NCI-H1048 (cell line): ENCODE measurements at places on chromosomes 2 and 18.

- DNase-seq: no peak
Measured at GRCh38 chr2:25537526-25537925, 135.9 kb downstream of the DTNB start.

- no peak for DNase-seq
Measured at GRCh38 chr2:224971214-224971613, 71.1 kb downstream of the DOCK10 start.

DNA sequence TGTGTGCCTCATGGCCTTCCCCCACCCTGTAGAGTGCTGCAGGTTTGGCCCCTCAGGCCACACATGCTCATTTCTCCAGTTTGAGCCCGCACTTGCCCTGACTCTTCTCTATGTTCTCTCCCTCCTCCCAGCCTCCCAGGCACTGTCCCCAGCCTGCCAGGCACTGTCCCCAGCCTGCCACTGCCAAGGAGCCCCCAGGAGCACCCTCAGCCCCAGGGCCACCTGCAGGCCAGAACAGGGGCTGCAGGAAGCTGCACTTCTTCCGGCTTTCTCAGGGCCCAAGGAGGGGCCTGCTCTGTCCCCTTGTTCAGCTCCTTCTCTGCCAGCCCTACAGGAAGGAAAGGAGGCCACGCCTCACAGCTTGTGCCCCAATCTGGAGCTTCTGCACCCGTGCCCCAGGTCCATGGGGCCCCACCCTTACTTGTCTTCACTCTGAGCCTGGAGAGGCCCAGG is 31.6 kb downstream of the CYP26B1 start:
- DNase-seq: no peak

GRCh38 chr2:239348563-239349452 is 52.0 kb downstream of the HDAC4 start:
- no peak for DNase-seq

- DNase-seq: no peak
Measured at GRCh38 chr2:20584399-20585358, 66.2 kb downstream of the HS1BP3 start.

- no peak for DNase-seq
Measured at GRCh38 chr2:217650716-217651360, 352.0 kb downstream of the TNS1 start.

- peak; percentile 29 for DNase-seq
Measured at GRCh38 chr2:169528271-169528701, 18.8 kb downstream of the KLHL41 start.

GRCh38 chr2:225693259-225693658 is 293.7 kb downstream of the NYAP2 start:
- no peak for DNase-seq

GRCh38 chr2:231646476-231646875 is 53.8 kb downstream of the TEX44 start:
- no peak for DNase-seq

DNA sequence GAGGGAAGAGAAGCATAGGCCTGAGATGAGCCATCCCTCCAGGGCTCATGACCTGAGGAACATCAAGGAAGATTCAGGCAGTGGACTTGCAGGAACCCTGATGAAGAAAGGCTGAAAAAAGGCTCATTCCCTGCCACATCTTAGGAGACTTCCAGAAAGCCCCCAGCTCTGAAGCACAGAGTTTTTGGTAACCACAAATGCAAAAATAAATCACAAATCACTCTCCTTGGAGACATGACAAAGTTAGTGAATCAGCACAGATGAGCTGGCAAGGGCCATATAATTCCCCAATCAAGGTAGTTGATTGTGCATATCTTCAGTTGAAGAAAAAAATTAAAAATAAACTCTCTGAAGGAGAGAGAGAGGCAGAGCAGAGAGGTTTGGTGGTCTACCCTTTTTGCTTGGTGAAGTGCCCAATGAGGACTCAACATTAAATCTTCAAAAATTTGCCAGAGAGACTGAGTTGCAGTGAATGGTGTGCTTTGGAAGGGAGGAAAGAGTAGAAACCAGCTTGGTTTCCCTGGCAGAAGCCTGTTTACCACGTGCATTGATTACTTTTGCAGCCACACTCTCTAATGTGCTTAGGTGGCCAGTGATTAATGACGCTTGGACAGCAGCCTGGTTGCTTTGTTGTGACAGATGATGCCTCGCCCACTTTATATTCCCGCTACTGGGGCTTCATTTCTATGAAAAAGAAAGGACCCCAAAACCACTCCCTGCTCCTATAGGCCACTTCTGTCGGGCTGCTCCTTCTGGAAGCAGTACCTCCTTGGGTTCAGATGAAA is 257.4 kb upstream of the SLC14A2 start:
- DNase-seq: no peak

GRCh38 chr2:112626604-112627059 is 19.1 kb upstream of the SLC20A1 start:
- DNase-seq: no peak

DNA sequence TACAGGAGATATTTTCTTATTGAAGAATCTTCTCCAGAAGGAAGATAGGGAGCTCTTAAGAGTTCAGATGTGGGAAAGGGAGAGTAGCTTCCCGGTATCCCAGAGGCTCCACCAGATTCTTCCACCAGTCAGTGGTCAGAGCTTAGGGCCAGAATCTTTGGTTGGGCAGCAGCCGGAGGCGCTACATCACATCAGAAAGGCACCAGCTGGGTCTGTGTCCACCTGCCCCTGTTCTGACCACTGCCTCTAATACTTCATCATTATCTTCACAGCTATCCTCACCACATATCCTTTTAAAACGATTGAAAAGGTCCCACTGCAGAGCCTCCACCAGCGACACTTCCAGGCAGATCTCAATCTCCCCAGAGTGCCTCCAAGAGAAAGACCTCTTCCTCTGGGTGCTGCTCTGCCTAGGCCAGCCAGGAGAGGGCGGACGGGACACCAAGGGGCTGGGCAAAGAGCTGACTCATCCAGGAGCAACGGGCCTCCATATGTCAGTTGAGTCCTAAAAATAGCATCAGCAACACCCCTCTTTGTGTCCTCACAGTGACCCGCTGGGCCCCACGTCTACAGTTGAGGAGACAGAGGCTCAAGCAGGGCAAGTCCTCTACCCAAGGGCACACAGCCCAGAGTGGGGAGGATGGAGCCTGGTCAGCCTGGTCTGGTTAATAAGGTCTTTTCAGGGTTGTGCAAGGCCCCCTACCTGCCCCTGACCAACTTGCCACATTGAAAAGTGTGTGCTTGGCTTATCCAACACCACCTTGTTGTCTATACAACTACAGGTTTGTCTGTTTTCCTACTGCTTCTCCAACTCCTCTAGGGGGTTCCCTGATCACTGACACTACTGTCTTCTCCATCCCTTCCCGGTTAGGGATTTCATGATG is 81.2 kb downstream of the ADD2 start:
- no peak for DNase-seq

DNA sequence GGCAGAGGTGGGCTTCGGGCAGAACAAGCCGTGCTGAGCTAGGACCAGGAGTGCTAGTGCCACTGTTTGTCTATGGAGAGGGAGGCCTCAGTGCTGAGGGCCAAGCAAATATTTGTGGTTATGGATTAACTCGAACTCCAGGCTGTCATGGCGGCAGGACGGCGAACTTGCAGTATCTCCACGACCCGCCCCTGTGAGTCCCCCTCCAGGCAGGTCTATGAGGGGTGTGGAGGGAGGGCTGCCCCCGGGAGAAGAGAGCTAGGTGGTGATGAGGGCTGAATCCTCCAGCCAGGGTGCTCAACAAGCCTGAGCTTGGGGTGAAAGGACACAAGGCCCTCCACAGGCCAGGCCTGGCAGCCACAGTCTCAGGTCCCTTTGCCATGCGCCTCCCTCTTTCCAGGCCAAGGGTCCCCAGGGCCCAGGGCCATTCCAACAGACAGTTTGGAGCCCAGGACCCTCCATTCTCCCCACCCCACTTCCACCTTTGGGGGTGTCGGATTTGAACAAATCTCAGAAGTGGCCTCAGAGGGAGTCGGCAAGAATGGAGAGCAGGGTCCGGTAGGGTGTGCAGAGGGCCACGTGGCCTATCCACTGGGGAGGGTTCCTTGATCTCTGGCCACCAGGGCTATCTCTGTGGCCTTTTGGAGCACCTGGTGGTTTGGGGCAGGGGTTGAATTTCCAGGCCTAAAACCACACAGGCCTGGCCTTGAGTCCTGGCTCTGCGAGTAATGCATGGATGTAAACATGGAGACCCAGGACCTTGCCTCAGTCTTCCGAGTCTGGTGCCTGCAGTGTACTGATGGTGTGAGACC is at the start of gene PROC:
Gene PROC (plus strand): TSS at position 128 of the 812 bp plus-strand sequence. CDS start 1,516 bp downstream, outside the sequence.
- no peak for DNase-seq

DNA sequence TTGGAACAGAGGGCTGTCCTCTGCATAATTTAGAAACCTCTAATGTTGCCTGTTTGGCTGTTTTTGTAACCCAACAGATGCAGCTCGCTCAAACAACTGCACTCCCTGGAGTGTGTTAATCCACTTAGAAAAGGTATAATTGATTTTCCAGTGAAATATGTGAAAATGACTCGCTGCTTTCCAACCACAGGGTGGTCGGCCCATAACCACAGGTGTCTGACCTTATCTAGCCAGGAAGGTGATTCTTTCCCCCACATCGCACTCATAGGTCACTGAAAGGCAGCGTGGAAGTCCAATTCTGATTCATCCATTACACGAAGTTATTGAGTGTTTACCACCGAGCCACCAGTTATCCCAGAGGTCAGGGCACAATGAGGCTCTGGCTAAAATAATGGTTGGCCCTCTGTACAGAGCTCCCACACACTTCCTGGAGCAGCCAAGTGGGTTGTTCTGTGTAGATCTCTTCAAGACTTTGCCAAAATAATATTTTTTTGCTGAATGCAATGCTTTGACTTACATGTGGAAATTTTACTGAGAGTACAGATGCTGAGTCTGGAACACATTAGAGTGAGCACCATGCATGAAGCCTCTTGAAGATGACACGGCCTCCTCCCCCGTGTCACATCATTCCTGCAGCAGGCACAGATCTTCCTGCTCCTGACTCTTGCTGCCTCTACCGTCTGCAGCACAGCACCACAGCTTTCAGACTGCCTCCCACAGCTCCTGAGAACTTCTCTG is 396.2 kb downstream of the ZNF516 start:
- no peak for DNase-seq

DNA sequence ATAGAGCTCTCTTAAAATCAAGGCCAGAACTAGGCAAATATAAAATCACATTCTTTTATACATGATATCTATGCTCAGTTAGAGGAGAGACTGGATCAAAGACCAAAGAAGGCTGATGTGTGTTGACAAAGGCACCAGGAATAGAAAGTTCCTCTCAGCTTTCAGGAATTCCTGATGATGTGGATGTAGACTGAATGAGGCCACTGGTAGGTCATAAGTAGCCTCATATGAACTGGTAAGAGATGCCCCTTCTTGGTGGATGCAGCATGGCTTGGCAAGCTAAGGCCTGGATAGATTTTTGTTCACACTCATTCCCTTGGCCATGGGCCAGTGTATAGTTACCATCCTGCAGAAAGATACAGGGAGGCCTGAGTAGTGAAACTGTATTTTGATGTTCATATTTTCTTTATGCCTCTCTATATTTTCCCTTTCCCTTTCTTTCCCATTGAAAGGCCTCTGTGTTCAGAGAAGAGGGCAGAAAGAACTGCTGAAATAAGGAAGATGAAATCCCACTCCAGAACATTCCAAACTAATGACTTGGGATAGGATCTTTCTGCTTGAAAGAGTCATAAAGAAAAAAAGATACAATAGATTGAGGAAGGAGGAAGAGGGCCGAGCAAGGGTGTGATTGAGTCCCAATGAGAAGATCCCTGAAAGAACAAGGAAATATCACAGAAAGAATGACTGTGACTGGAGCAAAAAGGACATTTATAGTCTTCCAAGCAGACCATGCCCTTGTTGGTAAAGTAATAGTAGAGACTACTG is 2182.7 kb upstream of the PIK3C3 start:
- no peak for DNase-seq

DNA sequence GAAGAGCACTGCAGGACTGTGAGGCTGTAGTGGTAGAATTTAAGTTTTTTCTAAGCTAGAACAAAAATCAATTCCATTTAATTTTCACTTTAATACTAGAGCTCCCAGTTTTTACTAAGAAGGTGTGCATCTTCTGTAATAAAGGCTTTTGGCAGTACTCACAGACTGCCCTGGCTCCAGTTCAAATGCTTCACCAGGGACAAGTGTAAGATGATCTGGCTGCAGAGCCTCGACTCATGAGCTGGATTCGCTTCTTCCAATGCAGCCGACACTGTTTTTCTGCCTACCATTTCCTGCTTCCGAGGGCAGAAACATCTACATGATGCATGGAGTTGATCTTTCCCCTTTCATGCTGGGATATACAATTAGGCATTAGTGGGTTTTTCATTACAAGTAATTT is 87.0 kb downstream of the FARSB start:
- DNase-seq: no peak

GRCh38 chr18:50183556-50183955 is 11.4 kb downstream of the MYO5B start:
- DNase-seq: no peak

- DNase-seq: no peak
Measured at GRCh38 chr2:85682378-85682777, 11.8 kb upstream of the GNLY start.

GRCh38 chr2:192011196-192011595 is 164.3 kb upstream of the CAVIN2 start:
- DNase-seq: no peak

- DNase-seq: no peak
Measured at GRCh38 chr18:10660179-10660884, 134.5 kb downstream of the NAPG start.

GRCh38 chr2:2823061-2823753 is 492.1 kb upstream of the MYT1L start:
- DNase-seq: no peak

GRCh38 chr2:231172025-231172424 is 26.4 kb upstream of the ARMC9 start:
- DNase-seq: no peak

GRCh38 chr2:27738349-27739057 is 33.0 kb upstream of the MRPL33 start:
- no peak for DNase-seq
